ENCODE measurements at places on chromosomes 4 and X.

- DNase-seq: no peak
These were observed 13.3 kb upstream of the CRMP1 start for GRCh38 chr4:5906191-5906590.

- DNase-seq: peak; percentile 77
These were observed 121.1 kb upstream of the NDST4 start for GRCh38 chr4:115234405-115235093.

DNA sequence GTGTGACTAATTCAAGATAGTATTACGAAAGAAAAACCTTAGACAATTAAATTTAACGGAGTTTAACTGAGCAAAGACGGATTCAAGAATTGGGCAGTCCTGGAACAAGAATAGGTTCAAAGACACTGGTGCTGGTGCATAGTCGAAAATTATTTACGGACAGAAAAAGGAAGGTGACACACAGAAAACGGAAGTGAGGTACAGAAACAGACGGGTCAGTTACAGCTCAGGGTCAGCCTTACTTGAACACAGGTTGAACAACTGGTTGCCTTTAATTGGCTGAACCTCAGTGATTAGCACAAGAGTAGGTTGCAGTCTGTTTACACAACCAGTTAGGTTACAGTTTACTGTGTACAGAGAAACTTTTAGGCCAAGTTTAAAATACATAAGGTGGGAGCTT is 31.5 kb downstream of the KLHL8 start:
- DNase-seq: no peak

GRCh38 chrX:43238461-43238945 is 417.6 kb upstream of the MAOA start:
- no peak for DNase-seq
